Stimulated activated CD8-positive, alpha-beta memory T cell treated with anti-CD3 and anti-CD28 coated beads, Interleukin-15, amount 100 ng/mL, for 24 hours (primary cell): ENCODE measurements at places on chromosomes 5 and 9.

DNA sequence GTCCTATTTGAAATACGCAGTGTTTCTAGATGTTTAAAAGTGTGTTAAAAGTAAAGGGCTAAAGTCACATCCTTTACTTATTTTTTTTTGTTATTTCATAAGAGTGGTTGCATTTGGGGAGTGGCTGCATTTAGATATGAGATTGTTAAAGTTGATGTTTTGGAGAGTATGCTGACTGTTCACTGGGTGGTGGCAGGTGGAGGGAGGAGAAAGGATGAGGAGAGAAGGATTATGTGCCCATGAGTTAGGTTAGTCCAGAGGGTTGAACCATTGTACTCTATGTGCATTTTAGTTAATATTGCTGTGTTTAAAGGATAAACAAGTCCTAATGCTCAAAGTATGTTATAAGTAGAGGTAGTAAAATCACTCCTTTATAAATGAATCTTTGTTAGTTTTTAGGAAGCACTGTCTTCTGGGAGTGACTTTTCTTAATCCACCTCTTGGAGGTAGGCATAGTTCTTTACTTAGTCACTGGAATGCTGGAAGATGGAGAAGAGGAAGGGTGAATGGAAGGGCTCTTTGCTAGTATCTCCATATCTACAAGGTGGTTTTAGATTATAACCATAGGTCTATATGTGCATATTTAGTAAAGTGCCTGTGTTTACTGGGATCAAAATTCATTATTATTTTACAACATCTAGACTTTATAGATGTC, 332.3 kb downstream of the NPR3 start:
- no peak for DNase-seq

GRCh38 chr5:154395407-154396106, 50.2 kb upstream of the SAP30L start:
- DNase-seq: no peak

DNA sequence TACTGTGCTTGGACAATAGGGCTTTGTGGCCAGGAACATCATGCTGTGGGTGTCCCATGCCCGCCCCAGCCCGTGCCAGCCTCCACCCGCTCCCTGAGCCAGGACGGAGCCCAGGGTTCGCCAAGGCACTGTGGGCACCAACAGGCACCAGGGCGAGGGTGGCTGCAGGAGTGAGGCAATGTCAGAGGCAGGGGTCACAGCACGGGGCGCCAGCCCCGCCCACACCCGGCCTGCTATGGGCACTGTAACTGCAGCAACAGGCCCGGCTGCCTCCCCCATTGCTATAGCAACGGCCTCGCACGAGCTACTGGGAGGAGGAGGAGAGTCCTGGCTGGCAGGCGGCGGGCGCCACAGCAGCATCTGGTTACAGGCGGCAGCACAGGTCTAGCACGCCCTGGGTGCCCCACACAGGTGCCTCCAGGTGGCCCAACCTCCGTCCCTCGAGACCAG, 2.5 kb downstream of the ABCA2 start:
- DNase-seq: no peak

- DNase-seq: no peak
Observed at GRCh38 chr5:76292620-76293322, 110.3 kb upstream of the IQGAP2 start.

GRCh38 chr5:21094619-21095018, 1106.6 kb upstream of the CDH18 start:
- no peak for DNase-seq

DNA sequence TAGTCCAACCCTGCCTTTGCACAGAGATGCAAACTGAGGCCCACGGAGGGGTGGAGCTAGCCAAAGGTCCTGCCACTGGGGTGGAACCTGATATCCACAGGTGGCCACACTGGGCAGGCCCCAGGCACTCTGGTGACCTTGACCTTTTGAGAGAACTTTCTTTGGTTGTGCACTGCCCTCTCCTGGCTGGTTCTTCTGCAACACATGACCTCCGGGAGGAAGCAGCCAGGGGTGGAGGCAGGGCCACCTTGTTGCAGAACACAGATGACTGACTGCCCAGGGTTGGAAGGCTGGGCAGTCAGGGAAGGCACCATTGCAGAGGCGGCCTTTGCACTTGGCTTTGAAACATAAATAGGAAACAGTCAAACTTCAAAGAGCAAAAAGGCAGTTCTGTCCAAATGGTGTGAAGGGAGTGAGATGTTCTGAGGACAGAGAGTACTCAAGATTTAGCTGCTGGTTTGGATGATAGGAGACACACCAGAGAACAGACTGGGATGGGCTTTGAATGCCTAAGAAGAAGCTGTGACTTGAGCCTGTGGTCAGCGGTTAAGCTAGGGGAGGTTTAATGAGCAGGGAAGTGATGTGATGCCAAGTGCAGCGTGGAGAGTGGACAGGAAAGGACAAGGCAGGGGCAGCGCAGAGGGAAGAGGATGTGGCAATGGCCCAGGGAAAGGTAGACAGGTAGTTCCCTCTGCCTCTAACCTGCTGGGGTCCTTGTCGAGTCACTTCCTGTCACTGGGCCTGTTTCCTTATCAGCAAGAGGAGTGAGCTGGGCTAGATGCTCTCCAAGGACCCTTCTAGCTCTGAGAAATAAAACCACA, 6.8 kb upstream of the TCOF1 start:
- DNase-seq: no peak
